ENCODE measurements at places on chromosomes 4 and X. TPM values are rescaled to one million over a fixed set of nuclear protein-coding genes. Genes with fewer than 3 reads are reported as not detected.

- H3K27me3 ChIP-seq: no peaks in the 10 kb centered on the region
- no peak overlapping the region for H3K27ac ChIP-seq
- no peak for DNase-seq
- H3K4me1 ChIP-seq: no peaks in the 10 kb centered on the region
- H3K4me3 ChIP-seq: no peak overlapping the region
These were observed 5.7 kb upstream of the DGAT2L6 start for GRCh38 chrX:70171624-70172023.

- H3K4me3 ChIP-seq: no peak overlapping the region
- no peaks in the 10 kb centered on the region for H3K36me3 ChIP-seq
- no peak overlapping the region for H3K27ac ChIP-seq
- DNase-seq: no peak
These were observed 135.4 kb downstream of the GUCY2F start for GRCh38 chrX:109346491-109346890.

DNA sequence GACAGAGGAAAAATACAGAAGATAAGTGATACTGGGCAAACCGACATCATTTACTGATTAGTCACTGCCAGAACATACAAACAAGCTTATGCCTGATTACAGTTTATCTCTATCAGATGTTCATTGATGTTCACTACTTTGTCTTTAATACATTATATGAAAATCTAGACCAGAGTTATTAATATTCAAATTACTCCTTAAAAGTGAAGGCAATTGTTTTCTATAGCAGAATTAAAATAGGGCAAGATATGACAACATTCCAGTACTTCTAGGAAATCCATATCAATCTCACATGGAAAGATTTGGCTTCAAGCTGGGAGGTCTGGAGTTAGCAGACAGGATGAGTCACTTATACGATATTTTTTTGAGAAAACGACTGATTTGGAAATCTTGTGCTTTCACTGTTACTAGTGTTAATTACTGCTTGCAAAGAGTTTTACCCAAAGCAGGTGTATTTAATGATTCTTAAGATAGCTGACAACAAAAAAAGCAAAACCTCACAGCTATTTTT lies 31.8 kb downstream of the HPGD start:
- H3K4me1 ChIP-seq: no peaks in the 10 kb centered on the region
- no peak overlapping the region for H3K4me3 ChIP-seq
- H3K27ac ChIP-seq: no peak overlapping the region
- no peaks in the 10 kb centered on the region for H3K36me3 ChIP-seq
- no peaks in the 10 kb centered on the region for H3K27me3 ChIP-seq
- DNase-seq: no peak

DNA sequence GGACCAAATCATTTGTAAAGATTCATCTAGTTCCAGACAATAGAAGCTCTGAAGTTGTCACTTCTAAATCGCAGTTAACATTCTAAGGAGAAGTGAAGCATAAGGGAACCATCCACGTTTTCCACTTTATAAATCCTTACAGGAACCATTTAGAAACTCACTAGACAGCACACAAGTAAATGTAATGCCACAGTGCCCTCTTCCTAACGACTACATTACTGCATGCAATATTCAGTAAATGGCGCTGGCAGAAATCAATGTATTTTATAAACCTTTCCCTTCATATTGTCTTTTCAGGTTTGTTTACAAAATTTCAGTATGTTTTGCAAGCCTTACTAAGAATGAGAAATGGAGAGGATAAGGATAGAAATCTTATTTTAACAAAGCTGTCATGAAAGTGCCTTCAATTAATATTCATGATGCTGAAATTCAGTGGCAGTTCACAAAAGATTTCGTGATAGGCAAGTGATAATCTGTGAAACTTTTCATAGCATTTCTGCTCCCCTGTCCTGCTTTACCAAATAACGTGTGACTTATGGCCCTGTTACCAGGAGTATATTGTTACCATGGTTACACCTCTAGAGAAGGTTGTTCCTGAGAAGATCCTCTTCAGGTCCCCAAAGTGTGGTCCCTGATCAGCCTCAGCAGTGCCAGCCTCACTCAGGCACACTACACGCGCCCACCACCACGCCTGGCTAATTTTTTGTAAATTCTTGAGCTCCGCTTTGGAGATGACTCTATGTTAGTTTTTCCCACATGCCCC lies 54.2 kb downstream of the TMA16 start:
- peaks cover 33% of the 10 kb centered on the region for H3K36me3 ChIP-seq
- peaks cover 53% of the 10 kb centered on the region for H3K4me1 ChIP-seq
- H3K27ac ChIP-seq: peak overlapping the region; percentile 82
- H3K27me3 ChIP-seq: no peaks in the 10 kb centered on the region

DNA sequence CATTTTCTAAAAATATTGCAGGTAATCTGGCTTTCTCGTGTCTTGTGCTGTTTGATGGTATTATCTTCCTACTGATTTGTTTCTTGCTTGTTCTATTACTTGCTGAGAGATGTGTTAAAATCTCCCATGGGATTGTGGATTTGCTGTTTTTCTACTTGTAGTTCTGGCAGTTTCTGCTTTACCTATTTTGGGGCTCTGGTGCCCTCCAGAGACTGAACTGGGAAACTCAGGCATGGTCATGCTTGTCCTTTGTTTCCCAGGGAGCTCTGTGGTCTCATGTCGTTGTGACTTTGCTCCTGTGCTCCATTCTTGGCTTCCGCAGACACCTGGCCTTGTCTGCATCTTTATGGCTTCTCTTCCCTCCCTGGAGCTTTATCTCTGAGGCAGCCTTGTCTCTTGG lies 39.5 kb downstream of the NSD2 start:
- H3K4me1 ChIP-seq: peaks cover 7% of the 10 kb centered on the region
- no peak overlapping the region for H3K27ac ChIP-seq
- DNase-seq: no peak

GRCh38 chr4:96262057-96262456 lies 422.2 kb downstream of the PDHA2 start:
- H3K36me3 ChIP-seq: no peaks in the 10 kb centered on the region
- no peaks in the 10 kb centered on the region for H3K27me3 ChIP-seq
- no peak overlapping the region for H3K4me3 ChIP-seq
- DNase-seq: no peak
- H3K4me1 ChIP-seq: no peaks in the 10 kb centered on the region
- no peak overlapping the region for H3K27ac ChIP-seq

- H3K4me1 ChIP-seq: no peaks in the 10 kb centered on the region
- no peak for DNase-seq
- no peaks in the 10 kb centered on the region for H3K27me3 ChIP-seq
- H3K36me3 ChIP-seq: no peaks in the 10 kb centered on the region
- H3K27ac ChIP-seq: no peak overlapping the region
These were observed 269.4 kb upstream of the SMIM31 start for GRCh38 chr4:164484551-164484950.

DNA sequence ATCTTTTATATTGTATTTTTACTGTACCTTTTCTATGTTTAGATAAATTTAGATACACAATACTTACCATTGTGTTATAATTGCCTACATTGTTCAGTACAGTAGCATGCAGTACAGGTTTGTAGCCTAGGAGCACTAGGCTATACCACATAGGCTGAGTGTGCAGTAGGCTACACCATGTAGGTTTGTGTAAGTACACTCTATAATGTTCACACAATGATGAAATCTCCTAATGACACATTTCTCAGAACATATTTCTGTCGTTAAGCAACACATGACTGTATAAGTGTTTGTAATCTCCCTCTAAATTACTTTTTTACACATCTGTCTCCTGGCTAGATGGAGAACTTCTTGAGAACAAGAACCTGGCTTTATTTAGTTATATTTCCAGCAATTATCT lies 40.3 kb downstream of the UCHL1 start:
- no peak overlapping the region for H3K27ac ChIP-seq
- peaks cover 8% of the 10 kb centered on the region for H3K27me3 ChIP-seq
- no peaks in the 10 kb centered on the region for H3K36me3 ChIP-seq
- no peak overlapping the region for H3K4me3 ChIP-seq

- H3K27ac ChIP-seq: no peak overlapping the region
- H3K27me3 ChIP-seq: no peaks in the 10 kb centered on the region
- no peaks in the 10 kb centered on the region for H3K36me3 ChIP-seq
- peak overlapping the region; percentile 69 for H3K4me3 ChIP-seq
- H3K4me1 ChIP-seq: peaks cover 36% of the 10 kb centered on the region
These were observed 95.8 kb downstream of the MGST2 start for GRCh38 chr4:139761461-139761860.

- peaks cover 49% of the 10 kb centered on the region for H3K4me1 ChIP-seq
- H3K27ac ChIP-seq: peak overlapping the region; percentile 95
- peak overlapping the region; percentile 91 for H3K4me3 ChIP-seq
- H3K27me3 ChIP-seq: no peaks in the 10 kb centered on the region
These were observed 84.3 kb downstream of the NBDY start for GRCh38 chrX:56813318-56813837.

DNA sequence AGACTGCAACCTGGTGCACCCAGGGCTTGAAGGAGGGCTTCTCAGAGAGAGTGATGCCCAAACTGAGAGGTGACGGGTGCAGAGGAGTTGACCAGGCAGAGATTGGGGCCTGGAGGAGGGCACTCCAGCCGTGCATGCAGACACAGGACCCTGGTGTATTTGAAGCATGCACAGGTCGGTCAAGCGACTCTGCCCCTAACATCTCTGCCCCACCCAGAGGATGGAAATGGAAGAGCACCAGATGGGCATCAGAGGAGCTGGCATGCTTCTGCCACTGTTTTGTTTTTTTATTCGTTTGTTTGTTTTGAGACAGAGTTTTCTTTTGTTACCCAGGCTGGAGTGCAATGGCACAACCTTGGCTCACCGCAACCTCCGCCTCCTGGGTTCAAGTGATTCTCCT lies 320.9 kb downstream of the EVC2 start:
- H3K4me1 ChIP-seq: peaks cover 10% of the 10 kb centered on the region
- H3K27ac ChIP-seq: no peak overlapping the region
- no peak for DNase-seq
- no peak overlapping the region for H3K4me3 ChIP-seq
- no peaks in the 10 kb centered on the region for H3K27me3 ChIP-seq
- H3K36me3 ChIP-seq: no peaks in the 10 kb centered on the region

DNA sequence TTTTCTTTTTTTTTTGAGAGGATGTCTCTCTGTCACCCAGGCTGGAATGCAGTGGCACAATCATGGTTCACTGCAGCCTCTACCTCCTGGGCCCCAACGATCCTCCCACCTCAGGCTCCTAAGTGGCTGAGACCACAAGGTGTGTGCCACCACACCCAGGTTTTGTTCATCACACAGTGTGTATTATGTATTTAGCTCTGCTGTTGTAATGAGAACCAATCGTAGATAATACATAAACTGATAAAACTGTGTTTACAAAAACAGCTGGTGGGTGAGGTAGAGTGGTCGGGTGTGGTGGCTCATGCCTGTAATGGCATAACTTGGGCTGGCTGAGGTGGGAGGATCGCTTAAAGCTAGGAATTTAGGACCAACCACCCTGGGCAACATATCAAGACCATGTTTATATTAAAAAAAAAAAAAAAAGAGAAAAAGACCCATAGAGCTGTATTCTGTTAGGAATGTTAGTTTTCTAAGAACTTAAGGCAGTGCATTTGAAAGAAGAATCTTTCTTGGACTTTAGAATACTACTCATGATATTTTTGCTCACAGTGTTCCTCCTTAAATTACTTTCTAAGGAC lies 34.9 kb downstream of the POLR2B start:
- H3K27me3 ChIP-seq: no peaks in the 10 kb centered on the region
- peaks cover 41% of the 10 kb centered on the region for H3K36me3 ChIP-seq
- no peak overlapping the region for H3K27ac ChIP-seq
- peaks cover 15% of the 10 kb centered on the region for H3K4me1 ChIP-seq
- H3K4me3 ChIP-seq: no peak overlapping the region
- no peak for DNase-seq

DNA sequence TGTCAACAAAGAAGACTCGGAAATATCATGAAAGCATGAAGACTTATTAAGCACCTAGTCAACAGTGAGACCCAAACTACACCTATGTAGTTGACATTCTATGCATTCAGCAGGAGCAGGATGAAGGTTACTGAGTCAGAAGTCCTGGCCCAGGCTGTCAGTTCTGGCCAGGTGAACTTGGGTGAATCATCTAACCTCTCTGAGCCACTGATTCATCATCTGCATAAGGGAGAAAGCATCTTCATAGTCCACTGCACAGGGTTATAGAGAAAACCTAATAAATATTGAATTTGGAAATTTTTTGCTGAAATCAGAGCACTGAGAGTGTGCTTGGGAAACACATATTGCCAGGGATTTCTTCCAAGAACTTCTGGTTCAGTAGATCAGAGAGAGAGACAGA lies 296.0 kb upstream of the SFRP2 start:
- no peaks in the 10 kb centered on the region for H3K27me3 ChIP-seq
- DNase-seq: no peak
- no peak overlapping the region for H3K27ac ChIP-seq
- no peak overlapping the region for H3K4me3 ChIP-seq
- H3K4me1 ChIP-seq: no peaks in the 10 kb centered on the region
- no peaks in the 10 kb centered on the region for H3K36me3 ChIP-seq

DNA sequence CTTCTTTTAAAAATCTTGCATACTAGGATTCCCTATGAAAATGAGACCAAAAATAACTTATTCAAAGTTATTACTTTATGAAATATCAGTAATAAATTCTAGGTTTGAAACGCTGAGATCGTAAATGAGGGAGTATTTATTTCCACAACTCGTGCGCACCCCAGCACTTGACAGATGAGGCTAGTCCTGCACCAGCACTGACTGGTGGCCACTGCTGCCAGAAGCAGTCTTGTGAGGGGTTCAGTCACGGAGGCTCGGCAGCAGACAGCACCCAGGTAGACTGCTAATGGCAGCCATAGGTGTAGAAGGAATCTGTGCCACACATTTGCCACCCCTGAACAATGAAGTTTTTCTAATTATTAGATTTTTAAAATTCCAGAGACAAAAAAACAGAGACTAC lies 248.7 kb downstream of the CAMK2D start:
- H3K36me3 ChIP-seq: peaks cover 15% of the 10 kb centered on the region
- no peak overlapping the region for H3K27ac ChIP-seq
- no peaks in the 10 kb centered on the region for H3K4me1 ChIP-seq
- H3K27me3 ChIP-seq: no peaks in the 10 kb centered on the region

- no peaks in the 10 kb centered on the region for H3K4me1 ChIP-seq
- no peak overlapping the region for H3K27ac ChIP-seq
- peaks cover 8% of the 10 kb centered on the region for H3K27me3 ChIP-seq
- H3K36me3 ChIP-seq: no peaks in the 10 kb centered on the region
- no peak for DNase-seq
These were observed 114.1 kb downstream of the SOWAHB start for GRCh38 chr4:76783836-76784235.

Gene KLHL8
- 17.5 TPM for polyA plus RNA-seq

Gene TMPRSS11E
- polyA plus RNA-seq: not detected

Gene PGAM4
- polyA plus RNA-seq: not detected

Gene LDB2
- not detected for polyA plus RNA-seq

Gene RENBP
- 2.1 TPM for polyA plus RNA-seq

All from naive B cell (primary cell).